ENCODE measurements at places on chromosomes 11 and 22.

GRCh38 chr11:88344869-88345268 is 7.3 kb upstream of the CTSC start:
- no peak for DNase-seq

DNA sequence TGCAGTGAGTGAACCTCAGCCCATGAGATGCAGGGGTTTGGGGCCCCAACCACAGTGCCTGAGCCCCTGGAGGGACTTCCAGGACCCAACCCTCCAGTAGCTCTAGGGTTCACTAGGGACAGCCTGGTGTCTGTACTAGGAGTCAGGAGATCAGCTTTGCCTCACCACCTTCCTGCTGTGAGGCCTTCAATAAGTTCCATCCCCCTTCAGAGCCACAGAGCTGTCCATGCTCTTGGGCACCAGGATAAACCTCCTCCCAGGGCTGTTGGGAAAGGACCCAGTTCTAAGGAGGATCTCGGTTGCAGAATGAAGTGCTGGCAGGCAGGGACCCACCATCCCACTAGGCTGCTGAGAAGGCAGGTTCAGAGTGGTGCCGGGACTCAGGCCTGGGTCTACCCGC is 9.7 kb downstream of the ARHGEF17 start:
- DNase-seq = no peak

GRCh38 chr11:665704-666281 is 28.7 kb downstream of the DRD4 start:
- DNase-seq = peak; percentile 21

- DNase-seq = peak; percentile 4
Observed at GRCh38 chr11:85269109-85269508, 358.0 kb downstream of the DLG2 start.

- peak; percentile 42 for DNase-seq
Observed at GRCh38 chr11:77039491-77040400, 5.5 kb downstream of the B3GNT6 start.

- peak; percentile 20 for DNase-seq
Observed at GRCh38 chr22:38715176-38715764, 9.5 kb downstream of the GTPBP1 start.

- no peak for DNase-seq
Observed at GRCh38 chr11:81874635-81875034, 859.0 kb downstream of the FAM181B start.

DNA sequence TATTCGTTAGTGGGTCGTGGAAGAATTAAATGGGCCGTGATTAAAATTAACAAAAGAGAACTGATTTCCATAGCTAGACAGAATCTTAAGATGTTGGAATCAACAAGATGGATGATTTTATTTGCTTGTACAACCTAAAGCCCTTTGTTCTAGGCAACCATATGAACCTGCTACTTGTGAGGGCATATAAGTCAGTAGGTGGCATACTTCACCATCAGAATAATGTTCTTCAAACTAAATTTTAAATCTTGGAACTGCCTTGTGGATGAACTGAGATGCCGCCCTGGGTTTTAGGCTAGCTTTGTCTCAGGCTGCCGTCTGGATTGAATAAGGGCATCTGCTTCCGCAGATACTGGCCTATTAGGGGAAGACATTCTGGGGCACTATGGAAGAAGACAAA is 40.9 kb downstream of the CSRP3 start:
- no peak for DNase-seq

- DNase-seq = peak; percentile 67
Observed at GRCh38 chr11:2860636-2861035, 24.9 kb downstream of the CDKN1C start.

DNA sequence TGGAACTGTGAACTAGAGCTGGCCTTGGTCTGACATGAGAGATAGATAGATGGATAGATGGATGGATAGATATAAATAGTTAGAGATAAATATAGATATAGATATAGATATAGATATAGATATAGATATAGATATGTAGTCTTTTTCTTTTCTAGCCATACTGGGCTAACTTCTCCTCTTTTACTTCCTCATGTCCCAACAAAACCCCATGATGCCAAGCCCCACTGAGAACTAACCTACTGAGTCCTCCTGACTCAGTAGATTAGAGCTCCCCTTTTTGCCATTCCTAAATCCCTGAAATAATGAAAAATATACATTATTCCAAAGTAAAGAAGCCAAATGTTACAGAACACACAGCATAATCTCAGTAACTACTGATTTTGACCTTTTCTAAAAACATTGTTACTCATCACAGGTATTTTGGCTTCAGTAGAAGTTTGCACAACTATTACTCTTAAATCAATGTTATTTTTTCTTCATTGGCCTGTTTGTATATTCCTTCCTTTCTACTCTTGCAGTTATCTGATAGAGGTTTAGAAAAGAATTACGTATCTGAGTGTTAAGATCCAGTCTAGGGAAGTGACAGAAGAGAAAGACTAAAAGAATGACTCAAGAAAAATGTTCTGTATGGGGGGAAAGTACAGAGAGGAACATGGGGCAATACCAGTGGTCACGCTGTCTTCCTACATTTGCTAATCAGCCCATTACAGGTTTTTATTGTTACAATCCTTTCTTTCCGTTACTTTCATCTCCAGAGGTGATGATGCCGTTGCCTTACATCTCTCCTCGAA is 6.0 kb upstream of the OR10D3 start:
- DNase-seq = peak; percentile 83

- no peak for DNase-seq
Observed at GRCh38 chr22:47807506-47807905, 1045.1 kb downstream of the TBC1D22A start.

DNA sequence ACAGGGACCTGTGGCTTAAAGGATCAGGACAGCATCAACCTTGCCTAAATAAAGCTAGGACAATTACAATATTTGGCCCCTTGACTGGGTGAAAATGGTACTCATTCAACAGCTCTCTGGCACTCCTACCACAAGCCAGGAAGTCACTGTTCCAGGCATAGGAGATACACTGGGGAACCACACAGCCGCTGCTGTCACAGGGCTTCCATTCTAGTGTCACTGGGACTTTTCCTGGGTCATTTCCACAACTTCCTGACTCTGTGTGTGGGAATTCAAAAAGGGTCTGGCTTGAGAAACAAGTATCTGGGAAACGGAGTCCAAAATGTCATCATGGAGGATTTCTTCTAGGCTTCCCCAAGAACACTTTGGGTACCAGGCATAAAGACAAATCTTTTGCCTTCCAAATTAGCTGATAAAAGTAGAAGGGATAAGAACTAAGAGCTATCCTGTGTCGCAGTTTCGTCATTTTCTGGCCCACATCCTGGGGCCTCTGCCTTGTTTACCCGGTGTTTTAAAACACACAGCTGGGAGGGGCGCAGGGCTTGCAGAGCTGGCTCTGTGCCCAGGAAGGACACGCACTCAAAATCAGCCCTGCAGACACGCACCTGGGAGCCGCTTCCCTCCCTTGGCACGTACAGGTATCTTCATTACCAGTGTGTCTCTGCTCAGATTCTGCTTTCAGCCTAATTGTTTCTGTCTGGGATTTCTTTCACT is 38.0 kb downstream of the TMEM45B start:
- peak; percentile 20 for DNase-seq

DNA sequence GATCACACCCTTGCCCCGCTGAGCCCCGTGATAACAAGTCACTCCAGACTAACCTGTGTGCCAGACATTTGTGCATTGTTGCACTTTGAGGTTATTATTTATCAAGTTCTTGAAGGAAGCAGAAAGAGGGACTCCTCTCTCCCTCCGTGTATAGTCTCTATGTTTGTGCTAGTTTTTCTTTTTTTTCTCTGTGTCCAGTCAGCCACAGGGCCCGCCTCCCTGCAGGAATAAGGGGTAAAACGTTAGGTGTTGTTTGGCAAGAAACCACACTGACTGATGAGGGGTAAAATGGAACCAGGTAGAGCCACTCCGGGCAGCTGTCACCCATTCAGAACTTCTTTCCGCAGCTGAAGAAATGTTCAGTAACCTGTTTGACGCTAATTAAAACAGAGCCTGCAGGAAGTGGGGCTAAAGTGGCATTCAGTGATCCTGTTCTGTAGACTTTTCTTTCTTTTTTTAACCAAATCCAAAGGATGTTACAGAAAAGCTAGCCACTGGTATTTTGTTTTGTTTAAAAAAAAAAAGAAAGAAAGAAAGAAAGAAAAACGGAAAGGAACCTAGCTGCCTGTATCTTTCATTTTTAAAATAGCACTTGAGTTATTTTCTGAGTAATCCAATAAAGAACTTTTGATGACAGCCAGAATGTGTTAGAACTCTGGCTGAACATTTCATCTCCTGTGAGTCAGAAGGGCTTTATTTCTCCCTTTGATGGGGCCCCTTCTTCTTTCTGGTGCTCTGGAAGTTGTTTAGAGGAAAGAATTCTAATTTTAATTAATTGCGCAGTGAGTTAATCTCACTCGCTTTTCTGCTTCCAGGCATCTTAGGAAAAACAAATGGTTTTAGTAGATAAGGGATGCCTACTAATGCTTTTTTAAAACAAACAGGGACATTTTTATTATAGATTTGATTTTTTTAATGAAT is 58.2 kb downstream of the COMMD9 start:
- DNase-seq = no peak

DNA sequence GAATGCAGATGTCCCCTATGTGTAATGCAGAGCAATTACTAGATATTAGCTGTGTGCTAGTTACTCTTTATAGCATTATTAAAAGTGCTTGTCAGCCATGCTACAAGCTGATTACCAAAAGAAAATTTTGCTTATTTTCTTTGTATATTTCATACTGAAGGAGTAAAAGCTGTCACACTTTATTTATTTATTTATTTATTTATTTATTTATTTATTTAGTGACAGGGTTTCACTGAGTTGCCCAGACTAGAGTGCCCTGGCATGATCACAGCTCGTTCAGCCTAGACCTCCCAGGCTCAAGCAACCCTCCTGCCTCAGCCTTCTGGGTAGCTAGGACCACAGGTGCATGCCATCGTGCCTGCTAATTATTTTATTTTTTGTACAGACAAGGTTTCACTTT is 4.3 kb upstream of the MTNR1B start:
- DNase-seq = no peak

GRCh38 chr22:33451866-33452469 is 393.8 kb upstream of the SYN3 start:
- DNase-seq = no peak

- peak; percentile 28 for DNase-seq
Observed at GRCh38 chr11:33263549-33263948, 6.4 kb downstream of the HIPK3 start.

- DNase-seq = no peak
Observed at GRCh38 chr22:39362271-39362670, 12.5 kb downstream of the SYNGR1 start.

GRCh38 chr22:45450921-45451651 is 37.6 kb downstream of the RIBC2 start:
- no peak for DNase-seq

DNA sequence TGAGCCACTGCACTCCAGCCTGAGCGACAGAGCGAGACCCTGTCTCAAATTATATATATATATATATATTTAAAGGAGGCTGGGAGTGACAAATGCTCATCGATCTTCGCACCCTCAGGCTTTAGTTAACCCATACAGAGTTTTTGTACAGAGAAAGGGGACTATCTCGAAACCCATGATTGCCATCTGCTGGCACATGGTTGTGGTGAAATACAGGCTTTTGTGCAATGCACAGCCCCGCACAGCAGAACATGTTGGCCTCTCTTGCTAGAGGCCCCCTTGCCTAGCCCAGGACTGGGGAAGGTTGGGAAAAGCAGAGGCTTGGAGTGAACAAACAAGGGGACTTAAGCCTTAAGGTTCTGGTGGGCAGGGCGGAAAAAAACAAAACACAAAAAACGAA is 3.6 kb downstream of the MYBPC3 start:
- DNase-seq = no peak

- no peak for DNase-seq
Observed at GRCh38 chr11:28137832-28138231, 29.6 kb downstream of the METTL15 start.

- DNase-seq = no peak
Observed at GRCh38 chr11:59336176-59336575, 22.5 kb upstream of the OR5AN1 start.

DNA sequence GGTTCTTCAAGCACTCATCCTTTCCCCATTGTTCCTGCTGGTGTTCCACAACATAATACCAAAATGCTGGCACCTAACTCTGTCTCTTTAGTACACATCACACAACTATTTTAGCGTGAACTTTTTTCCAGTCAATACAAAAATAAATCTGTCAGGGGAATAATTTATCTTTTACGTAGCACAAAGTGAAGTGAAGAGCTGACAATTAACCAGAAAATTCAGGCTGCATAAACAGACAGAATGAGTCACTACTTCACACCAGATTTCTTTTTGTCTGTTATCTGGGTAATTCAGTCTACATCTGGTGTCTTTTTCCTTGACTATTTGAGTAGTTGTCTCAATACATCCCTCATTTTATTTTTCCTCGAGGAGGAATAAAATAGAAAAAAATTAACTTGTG is 7.9 kb upstream of the ETS1 start:
- no peak for DNase-seq

GRCh38 chr11:65280646-65281045 is 18.9 kb downstream of the POLA2 start:
- DNase-seq = no peak

DNA sequence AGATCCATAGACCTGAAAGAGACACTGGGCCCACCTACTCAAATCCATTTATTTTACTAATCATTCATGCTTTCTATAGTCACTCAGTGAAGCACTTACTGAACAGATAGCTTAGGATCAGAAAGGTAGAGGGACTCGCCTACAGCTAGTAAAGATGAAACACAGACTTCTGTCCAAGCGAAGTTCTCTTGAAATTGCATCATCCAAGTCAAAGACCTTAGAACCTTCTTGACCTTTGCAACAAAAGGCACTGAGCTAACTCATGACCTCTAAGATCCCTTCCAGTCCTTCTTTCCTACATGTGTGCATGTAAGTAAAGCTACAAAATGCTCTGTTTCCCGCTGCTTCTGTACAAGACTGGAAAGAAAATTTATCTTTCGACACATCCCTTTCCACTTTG is 377.6 kb downstream of the LARGE1 start:
- DNase-seq = no peak

GRCh38 chr11:74755395-74755995 is 6.8 kb downstream of the RNF169 start:
- DNase-seq = no peak

DNA sequence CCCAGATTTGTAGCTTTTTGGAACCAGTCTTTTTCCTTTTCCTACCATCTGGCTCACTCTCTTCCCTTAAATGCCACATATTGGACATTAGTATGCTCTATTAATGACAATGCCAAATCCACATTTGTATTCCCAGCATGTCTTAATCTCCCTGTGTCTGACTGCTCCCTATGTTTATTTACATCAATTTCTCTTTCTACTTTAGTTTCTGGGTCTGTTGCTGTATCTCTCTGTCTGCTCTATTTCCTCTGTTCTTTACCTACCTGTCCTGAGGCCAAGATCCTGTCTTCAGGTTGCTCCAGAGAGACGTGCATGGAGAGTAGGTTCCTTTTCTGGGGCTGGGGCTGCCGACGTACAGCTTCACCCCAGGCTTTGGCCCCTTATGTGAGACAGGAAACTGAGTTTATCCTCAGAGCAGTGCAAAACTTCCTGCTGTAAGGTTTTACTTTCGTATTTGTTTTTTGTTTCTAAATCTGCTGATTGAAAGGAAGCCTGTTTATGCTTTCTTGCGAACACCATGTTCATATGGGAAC is 25.6 kb downstream of the OR2AG2 start:
- DNase-seq = peak; percentile 57

GRCh38 chr11:113426686-113427085 is 39.1 kb downstream of the ANKK1 start:
- DNase-seq = no peak

GRCh38 chr11:35142481-35143075 is 3.6 kb downstream of the CD44 start:
- peak; percentile 83 for DNase-seq

Measured in suppressor macrophage treated with lipopolysaccharide for 1 hour (primary cell).